ENCODE measurements at places on chromosomes 6 and 20. TPM values are rescaled to one million over a fixed set of nuclear protein-coding genes. Genes with fewer than 3 reads are reported as not detected.

The GJA10 gene
- polyA plus RNA-seq = not detected

DNA sequence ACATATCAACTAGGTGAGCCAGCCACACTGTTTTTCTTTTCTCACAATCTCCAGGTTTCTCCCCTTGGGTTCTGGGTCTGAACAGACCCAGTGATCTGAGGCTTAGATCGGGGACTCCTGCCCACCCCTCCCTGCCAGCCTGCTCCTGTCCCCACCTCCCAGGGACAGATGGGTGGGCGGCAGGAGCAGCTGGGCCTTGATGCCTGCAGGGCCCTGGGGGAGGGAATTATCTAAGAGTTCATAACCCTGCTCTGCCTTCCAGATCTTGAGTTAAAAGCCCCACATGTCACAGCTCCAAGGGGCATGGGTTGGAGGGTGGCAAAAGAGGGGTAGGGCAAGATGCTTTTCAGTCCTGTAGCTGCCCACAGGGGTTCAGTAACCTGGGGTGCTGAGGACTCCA lies 5.2 kb upstream of the XKR7 start:
- no peak for DNase-seq

GRCh38 chr6:156880913-156881312 lies 103.7 kb downstream of the ARID1B start:
- DNase-seq = no peak

GRCh38 chr20:51496964-51497363 lies 45.6 kb downstream of the NFATC2 start:
- DNase-seq = no peak

DNA sequence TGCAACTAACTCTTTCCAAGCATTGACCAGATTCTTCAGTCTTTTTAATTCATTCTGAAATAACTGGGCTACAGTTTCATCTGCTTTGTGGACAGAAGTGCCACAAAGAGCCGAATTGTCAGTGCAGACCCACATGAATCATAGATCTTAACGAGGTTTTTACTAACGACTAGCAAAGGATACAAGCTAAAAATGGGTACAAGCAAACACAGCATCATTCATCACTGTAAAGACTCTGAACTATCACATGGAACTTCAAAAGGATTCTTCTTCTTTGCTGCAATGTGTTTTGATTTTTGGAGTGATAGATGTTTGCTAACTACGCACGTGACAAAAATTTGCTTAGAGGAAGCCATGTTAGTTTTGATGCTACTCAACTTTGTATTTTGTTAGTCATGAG lies 227.1 kb downstream of the ESR1 start:
- no peak for DNase-seq

DNA sequence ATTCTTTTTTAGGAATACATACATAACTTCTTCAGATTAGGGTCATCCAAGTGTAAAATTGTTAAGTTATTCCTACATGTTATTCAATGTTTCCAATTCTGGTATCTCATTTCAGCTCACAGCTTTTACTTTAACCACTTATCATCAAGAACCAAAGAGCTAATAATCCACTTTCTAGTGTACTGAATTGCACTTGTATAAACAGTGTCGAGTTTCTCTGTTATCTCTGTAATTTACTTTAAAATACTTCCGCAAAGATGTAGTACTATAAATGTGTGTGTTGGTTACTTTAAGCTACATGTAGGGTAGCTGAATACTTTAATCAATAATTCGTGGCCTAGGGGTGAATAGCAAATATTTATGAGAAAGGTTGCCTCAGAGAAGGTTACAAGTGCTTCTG lies 8.8 kb upstream of the GJA1 start:
- no peak for DNase-seq

GRCh38 chr6:119495230-119495683 lies 145.7 kb upstream of the MAN1A1 start:
- no peak for DNase-seq

- no peak for DNase-seq
These were observed 175.4 kb upstream of the KCNQ5 start for GRCh38 chr6:72446430-72446829.

The PROKR2 gene
- polyA plus RNA-seq = not detected

The SMPDL3A gene
- 7.0 TPM for polyA plus RNA-seq

GRCh38 chr6:134455319-134455718 lies 137.4 kb upstream of the SGK1 start:
- DNase-seq = no peak

GRCh38 chr6:4885341-4885933 lies 109.2 kb downstream of the CDYL start:
- DNase-seq = no peak

The ATAT1 gene
- polyA plus RNA-seq = 19.4 TPM

DNA sequence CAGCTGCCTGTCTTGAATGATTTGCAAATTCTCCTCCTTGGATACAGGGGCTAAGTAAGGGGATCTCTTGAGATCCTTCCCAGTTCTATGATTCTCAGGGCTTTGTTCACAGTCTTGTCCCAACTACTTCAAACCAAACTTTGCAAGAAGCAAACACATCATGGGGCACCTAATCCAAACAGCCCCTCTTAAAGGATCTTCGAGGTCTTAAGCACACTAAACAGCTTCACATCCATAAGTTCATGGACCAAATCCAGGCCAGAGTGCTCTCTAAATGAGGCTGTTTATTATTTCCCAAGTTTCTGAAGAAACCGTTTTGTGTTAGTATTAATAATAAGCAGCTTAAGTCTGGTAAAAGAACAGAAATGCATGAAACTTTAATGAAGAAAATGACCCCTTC lies 75.2 kb downstream of the KIF6 start:
- no peak for DNase-seq

- DNase-seq = no peak
These were observed 162.7 kb downstream of the RALGAPA2 start for GRCh38 chr20:20549704-20550103.

The TBPL1 gene
- 19.6 TPM for polyA plus RNA-seq

- DNase-seq = no peak
These were observed 229.6 kb downstream of the SAMD5 start for GRCh38 chr6:147738099-147738498.

DNA sequence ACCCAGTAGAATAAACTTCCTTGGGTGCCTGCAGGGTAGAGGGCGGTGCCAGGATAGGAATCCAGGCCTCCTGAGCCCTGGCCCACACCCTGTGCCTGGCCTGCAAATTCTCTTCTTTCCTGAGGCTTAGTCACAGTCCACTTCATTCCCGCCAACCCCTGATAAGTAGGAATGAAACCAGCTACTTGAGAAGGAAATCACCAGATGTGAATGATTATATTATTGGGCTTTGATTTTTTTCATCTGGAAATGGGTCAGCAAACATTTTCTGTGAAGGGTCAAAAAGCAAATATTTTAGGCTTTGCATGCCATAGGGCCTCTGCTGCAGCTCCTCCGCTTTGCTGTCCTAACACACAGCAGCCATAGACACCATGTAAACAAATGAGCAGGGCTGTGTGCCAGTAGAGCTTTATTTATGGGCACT lies 50.2 kb downstream of the STK35 start:
- DNase-seq = no peak
